ENCODE measurements at places on chromosomes 6 and 20.

DNA sequence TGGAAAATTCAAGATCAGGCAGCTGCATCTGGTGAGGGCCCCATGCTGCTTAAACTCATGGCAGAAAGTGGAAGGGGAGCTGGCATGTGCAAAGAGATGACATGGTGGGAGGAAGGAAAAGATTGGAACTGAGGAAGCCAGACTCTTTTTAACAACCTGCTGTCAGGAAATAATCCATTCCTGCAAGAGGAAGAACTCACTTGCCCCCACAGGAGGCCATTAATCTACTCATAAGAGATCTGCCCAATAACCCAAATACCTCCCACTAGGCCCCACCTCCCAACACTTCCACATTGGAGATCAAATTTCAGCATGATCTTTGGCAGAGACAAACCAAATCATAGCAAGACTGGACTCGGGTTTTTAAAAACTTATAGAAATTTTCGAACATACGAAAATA lies 200.5 kb upstream of the KCNQ5 start:
- no peak for DNase-seq

DNA sequence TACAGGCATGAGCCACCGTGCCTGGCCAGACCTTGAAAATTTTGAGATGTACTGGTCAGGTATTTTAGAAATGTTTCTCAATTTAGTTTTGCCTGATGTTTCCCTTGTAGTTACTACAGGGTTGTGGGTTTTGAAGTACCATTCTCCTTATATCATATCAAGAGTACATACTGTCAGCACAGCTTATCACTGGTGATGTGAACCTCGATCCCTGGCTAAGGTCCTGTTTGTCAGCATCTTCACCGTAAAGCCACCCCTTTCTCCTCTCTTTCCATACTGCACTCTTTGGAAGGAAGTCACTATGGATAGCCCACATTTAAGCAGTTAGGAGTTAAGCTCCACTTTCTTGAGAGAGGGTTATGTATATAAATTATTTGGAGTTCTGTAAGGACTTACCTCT lies 27.8 kb downstream of the PHACTR2 start:
- no peak for DNase-seq

DNA sequence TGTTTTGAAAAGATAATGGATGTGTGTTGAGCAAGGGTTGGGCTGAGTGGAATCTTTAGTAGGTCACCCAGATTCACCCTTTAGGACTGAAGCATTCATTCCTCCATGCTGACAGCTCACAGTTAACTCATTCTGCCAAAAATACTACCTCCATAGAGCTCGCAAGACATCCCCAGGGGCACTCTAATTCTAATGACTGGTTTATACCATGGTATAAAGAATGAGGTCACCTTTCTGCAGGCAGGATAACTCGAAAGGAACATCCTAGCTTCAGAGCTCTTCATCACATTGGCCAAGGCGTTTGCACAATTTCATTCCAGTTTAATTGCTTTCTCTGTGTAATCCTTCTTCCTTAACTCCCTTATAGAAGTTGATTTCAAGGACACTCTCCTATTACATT lies 1257.2 kb upstream of the EYS start:
- no peak for DNase-seq

DNA sequence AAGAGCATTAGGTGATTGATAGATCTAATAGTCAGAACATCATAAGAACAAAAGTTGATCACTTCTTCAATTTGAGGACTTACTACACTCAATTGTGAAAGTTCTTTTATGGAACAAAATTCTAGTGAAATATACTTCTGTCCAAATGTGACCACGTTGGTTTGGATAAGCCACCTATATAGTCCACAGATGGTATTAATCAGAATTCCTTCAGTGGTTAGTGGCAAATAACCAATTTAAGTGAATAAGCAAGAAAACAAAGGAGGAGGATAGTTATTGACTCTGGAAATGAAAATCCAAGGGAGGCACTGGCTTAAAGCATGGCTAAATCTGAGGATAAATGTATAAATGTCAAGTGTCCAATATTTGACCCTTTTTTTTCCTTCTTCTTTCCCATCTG lies 268.5 kb upstream of the MARCKS start:
- no peak for DNase-seq

GRCh38 chr6:134288538-134289203 lies 29.2 kb downstream of the SGK1 start:
- no peak for DNase-seq

GRCh38 chr20:57808264-57809070 lies 98.7 kb upstream of the PMEPA1 start:
- no peak for DNase-seq

- no peak for DNase-seq
These were observed 57.3 kb upstream of the LAMP5 start for GRCh38 chr20:9457136-9457535.

GRCh38 chr6:160082627-160083026 lies 39.0 kb upstream of the SLC22A1 start:
- DNase-seq, result no peak

- DNase-seq, result no peak
These were observed 148.8 kb downstream of the QKI start for GRCh38 chr6:163563318-163563717.

GRCh38 chr6:16973051-16973450 lies 128.8 kb upstream of the STMND1 start:
- no peak for DNase-seq

- DNase-seq, result no peak
These were observed 33.8 kb downstream of the RRBP1 start for GRCh38 chr20:17648315-17648646.

- no peak for DNase-seq
These were observed 18.9 kb downstream of the TMEM14A start for GRCh38 chr6:52689857-52690256.

GRCh38 chr20:3751675-3752385 lies 15.7 kb downstream of the ADISSP start:
- DNase-seq, result no peak

- DNase-seq, result peak; percentile 46
These were observed 42.0 kb downstream of the CDS2 start for GRCh38 chr20:5168651-5169396.

GRCh38 chr6:86205980-86206379 lies 563.3 kb upstream of the SYNCRIP start:
- no peak for DNase-seq

DNA sequence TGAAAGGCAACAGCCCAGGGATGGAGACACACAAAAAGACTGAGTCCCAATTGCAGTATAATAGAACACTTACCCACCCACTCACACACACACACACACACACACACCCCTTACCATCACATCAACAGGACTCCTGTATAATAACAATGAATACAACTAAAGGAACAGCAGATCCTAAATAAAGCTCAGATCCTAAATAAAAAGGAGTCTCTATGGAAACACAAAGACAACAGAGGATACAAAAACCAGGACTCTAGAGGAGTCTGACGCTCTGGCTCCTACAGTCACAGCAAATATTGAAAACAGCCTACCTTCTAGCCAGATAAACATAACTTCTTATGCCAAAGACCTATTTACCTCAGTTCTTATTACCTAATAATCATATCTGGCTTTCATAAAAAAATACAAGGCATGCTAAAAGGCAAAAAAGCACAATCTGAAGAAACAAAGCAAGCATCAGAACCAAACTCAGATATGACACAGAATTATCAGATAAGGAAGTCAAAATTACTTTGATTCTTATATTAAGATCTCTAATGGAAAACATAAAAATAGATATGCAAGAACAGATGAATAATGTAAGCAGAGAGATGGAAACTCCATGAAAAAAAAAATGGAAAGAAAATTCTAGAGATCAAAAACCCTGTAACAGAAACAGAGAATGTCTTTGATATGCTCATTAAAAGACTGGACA lies 134.9 kb downstream of the MMUT start:
- DNase-seq, result no peak

- no peak for DNase-seq
These were observed 59.2 kb upstream of the FNDC1 start for GRCh38 chr6:159110013-159110412.

DNA sequence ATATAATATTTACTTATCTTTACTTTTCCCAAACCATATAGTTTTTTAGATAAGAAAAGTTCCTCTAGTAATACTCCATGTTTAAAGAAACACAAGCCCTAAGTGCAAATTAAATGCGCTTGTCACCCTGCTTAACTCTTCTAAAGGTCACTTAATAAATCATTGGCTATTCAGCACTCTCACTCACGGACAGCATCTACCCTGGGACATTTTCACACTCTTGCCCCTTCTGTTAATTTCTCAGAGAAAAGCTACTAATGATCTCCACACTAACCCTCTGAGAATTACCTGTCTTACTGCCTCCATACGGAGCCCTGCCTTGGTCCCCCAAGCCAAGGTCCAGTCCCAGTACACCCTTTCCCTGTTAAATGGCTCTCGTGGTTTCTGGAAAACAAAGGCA lies 102.2 kb downstream of the NRN1 start:
- no peak for DNase-seq

All from 8988T (cell line).